ENCODE measurements at places on chromosomes 1 and 21.

GRCh38 chr1:244337839-244338238, 113.9 kb downstream of the ADSS2 start:
- no peak for DNase-seq

DNA sequence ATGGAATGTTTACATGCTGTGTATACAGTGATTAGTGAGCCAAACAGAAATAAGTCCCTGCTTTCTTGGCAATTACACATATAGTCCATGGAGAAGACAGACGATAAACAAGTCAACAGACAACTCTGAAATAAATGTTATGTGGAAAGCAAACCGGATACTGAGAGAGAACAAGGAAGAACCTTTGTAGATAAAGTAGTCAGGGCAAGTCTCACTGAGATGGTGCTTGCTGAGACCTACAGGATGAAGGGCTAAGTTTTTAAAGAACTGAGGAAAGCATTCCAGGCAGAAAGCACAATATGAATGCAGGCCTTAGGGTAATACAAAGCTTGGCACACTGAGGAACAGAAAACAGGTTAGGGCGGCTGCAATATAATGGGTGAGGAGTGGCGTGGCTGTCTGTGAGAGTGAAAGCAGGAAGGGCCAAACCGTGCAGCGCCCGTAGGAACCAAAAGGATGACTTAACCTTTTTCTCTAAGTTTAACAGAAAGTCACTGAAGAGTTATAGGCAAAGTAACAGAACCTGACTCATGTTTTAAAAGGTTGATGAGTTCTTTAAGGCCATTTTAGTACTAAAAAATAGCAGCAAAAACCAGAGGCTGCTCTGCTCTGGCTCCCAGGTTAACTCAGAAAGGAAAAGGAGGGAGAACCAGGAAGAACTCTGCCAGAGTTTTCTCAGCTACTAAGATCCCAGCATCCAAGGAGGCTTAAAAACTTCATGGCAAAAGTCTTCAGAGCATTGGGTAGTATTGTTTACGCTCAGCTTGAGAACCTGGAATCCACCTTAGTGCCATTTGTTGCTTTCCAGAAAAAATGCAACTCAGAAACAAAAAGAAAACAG, 8.7 kb upstream of the TTF2 start:
- no peak for DNase-seq

- no peak for DNase-seq
These were observed 70.1 kb downstream of the INTS7 start for GRCh38 chr1:211965108-211965805.

- no peak for DNase-seq
These were observed 443.1 kb upstream of the DAB1 start for GRCh38 chr1:57866998-57867397.

DNA sequence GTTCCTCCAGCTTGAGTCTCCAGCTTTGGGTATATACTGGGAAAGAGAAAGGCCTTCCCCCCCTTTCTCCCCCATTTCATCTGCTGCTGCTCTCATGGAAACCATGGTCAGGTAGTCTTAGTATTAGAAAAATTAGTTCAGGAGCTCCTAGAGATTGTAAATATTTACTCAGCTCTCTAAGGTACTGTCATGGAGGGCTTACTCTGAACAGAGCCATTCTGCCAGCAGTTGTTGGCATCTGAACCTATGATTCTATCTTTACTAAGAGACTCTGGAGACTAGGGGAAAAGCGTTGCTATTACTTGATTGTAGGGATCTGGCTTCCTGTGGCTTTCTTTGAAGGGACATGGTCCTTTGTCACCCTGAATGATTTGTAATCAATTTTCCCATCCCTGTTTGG, 6.1 kb downstream of the INTS3 start:
- DNase-seq = no peak

- DNase-seq = peak; percentile 19
These were observed 18.7 kb upstream of the ZNF362 start for GRCh38 chr1:33237579-33237978.

DNA sequence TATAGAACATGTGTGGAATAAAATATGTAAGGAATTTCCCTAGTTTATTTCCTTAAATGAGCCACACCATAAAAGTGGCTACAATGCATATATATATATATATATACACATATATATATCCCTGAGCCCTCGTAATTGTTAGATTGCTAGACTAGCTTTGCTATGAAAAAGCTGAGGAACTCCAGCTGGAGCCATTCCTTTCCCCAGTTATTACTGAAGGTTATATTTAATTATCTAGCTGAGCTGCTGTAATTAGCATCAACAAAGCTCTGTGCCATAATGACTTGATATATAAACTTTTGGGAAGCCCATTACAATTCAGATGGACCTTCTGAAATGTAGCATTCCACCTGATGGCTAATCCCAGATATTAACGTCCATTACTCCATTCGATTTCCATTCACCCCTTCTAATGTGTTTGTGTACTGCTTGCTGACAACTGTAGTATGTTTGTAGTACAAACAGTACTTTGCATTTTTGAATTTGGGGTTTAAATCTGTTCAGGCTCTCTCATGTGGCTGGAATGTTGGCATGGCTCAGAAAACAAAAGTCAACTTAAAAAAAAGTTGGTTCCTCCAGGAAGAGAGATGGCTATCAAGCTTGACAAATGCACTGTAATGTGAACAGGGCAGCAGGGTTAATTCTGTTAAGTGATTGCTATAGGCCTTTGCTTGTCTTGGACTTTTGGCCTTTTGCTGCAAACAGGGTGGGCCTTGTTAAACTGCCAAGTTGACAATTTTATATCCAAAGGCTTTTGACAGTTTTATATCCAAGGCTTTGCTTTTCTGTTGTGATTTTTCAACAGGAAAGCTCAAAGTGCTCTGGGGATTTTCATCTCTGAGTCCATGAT, 170.0 kb downstream of the LTN1 start:
- no peak for DNase-seq

- DNase-seq = no peak
These were observed 19.6 kb downstream of the CCDC24 start for GRCh38 chr1:44010935-44011471.

DNA sequence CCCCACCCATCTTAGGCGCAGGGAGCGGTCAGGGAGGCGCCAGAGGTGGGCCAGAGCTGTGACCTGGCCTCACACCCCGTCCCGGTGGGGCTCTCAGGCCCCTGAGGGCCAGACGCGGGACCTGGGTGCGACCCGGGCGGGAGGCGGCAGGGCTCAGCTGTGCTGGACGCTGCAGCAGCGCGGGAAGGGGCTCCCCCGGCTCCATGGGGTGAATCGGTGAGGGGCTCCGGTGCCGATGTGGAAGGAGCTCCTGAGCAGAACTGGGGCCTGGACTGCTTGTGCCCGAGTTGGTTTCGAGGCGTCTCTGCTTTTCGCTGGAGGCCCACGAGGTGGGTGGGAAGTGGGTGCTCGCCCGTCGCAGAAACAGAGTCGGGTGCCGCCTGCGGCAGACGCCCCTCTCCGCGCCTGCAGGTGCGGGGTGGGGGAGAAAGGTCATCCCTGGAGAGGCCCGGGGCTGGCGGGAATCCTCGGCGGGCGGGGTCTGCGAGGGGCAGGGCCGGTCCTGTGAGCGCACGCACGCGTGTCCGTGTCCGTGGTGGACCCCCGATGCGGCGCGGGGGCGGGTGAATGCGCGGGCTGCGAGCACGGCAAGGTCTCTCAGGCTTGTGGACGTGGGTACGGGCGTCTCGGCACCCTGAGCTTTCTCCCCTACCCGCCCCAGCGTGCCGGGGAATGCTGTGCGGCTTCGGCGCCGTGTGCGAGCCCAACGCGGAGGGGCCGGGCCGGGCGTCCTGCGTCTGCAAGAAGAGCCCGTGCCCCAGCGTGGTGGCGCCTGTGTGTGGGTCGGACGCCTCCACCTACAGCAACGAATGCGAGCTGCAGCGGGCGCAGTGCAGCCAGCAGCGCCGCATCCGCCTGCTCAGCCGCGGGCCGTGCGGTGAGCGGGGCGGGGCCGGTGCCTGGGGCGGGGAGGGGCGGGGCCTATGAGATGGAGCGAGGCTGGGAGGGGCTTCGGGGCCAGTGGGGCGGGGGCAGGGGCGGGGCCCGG, 20.4 kb downstream of the AGRN start:
- DNase-seq = peak; percentile 82

GRCh38 chr1:71557138-71557537, 476.3 kb upstream of the ZRANB2 start:
- no peak for DNase-seq

DNA sequence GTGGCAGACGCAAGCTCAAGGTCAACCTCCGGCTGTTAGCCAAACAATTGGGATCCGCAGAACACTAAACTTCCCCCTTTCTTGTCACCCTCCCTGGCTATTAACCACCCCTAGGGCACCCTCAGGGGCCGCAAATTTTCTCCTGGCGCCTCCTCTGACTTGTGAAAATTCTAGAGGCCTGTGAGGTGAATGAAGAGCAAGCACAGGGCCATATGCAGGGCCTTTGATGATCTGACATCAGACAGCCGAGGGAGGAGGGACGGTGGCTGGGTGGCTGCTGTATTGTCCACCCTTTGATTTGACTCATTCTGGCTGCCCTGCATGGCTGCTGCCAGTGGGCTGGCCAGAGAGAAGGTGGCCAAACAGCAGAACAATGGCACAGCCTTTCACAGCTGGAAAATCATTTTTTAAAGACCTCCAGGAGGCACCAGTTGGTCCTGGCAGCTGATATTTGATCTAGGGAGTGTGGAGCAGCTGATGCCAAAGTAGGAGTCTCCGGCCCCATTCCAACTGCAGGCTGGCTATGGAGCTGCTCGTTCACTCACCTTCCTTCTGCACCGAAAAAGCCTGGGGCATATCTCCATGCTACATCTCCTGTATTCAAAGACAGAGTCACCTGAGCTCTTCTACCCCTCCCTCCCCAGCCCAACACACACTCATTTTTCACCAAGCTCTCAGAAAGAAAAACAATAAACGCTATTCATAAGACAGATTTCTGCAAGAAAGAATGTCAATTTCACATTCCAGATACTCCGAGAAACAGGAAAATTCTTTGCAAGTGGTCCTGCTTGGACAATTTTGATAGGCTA, 44.9 kb upstream of the BARHL2 start:
- no peak for DNase-seq

- DNase-seq = no peak
These were observed 29.0 kb downstream of the PKP1 start for GRCh38 chr1:201312298-201312697.

DNA sequence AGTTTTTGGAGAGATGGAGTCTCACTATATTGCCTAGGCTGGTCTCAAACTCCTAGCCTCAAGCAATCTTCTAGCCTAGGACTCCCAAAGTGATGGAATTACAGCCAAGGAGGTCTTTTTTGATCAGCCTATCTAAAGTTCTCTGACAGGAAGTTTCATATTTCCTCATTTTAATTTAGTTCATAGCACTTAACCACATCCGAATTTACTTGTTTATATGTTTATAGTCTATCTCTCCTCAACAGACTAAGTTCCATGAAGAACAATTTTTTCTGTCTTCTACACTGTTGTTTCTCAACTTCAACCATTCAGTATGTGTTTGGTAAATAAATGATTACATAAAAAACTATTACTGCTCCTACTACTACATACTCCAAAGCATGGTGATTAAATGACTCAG, 47.9 kb downstream of the GON4L start:
- no peak for DNase-seq

DNA sequence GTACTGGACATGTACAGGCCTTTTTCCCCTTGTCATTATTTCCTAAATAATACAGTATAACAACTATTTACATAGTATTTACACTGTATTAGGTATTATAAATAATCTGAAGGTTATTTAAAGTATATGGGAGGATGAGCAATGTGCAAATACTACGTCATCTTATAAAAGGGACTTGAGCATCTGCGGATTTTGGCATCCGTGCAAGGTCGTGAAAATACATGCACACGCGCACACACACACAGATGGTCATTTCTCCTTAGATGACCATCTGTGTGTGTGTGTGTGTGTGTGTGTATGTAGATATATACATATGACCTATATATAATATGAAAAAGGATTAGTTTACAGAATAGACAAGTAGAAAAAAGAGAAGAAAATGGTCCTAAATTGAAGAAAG, 15.4 kb downstream of the ALG14 start:
- no peak for DNase-seq

DNA sequence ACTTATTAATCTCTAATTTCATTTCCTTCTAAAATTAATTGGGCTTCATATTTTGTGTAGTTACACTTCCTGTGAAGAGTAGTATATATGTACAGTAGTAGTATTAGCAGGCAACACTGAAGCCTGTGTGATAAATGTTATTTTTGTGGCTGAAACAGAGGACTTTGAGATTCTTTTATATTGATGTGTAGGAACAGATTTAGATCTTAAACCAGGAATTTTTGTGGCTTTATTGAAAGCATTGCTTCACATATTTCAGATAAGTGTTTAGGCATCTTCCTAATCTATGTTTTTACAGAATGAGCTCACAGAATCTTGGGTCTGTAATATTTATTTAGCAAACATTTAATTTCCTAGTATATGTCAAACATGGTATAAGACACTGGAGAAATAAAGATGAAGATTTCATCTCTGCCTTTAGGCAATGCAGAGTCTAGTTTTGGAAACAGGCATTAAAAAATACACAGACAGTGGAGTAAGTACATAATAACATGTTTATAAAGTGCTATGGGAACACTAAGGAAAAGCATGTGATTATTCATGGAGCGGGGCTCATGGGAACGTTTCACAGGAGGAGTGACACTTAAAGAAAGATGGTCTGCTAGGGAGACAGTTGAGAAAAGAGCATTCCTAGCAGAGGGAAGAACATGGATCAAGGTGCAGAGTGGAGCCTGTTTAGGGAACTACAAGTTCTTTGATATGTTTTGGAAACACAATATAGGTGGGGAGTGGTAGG, 52.7 kb downstream of the MIGA1 start:
- DNase-seq = no peak

GRCh38 chr21:46018615-46019014, 37.0 kb downstream of the COL6A1 start:
- DNase-seq = no peak

DNA sequence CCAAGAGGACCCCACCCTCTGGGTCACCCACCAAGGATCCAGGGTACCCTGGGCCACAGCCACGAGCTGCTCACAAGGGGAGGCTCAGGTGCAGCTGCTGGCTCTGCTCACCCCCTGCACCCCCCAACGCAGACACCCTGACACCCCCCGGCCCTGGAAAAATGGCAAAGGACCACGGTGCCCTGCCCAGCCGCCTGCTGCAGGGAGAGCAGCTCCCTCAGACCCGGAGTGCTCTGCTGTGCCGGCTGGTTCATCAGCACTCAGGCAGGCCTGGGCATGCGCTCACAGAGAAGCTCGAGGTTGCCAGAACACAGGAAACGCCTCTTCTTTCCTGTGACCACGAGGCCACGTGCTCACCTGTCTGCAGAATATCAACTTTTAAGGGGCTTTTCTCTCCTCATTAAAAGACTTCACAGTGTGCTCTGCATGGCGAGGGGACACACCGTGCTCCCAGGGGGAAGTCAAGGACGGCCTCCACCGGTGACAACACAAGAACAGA, 4.3 kb upstream of the C1QTNF12 start:
- no peak for DNase-seq

DNA sequence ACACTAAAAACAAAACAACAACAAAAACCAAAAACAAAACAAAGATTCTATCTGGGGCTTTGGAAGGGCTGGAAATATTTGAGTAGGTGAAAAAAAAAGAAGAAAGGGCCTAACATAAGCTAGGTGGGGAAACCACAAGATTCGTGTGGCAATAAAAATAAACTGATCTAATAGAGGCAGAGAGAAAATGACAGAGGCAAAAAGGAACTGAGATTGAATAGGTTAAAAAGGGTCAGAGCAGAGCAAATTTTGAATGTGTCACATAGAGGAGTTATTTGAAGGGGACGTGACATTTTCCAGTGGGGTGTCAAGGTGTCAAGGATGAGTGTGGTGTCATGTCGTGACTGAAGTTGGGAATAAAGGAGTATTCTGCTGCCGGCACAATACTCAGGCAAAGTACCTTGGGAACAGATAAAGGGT, 65.2 kb upstream of the RALGPS2 start:
- no peak for DNase-seq

Measured in CD4-positive, alpha-beta T cell treated with Interferon gamma for 1 hour (primary cell).